Choroid plexus epithelial cell (primary cell): ENCODE measurements at places on chromosomes 5 and 9.

- no peak for DNase-seq
Measured at GRCh38 chr9:126652140-126652582, 38.4 kb downstream of the LMX1B start.

GRCh38 chr5:175691761-175692160 is 33.9 kb downstream of the HRH2 start:
- DNase-seq, result no peak

- DNase-seq, result peak; percentile 79
Measured at GRCh38 chr9:37425298-37425752, 2.8 kb downstream of the GRHPR start.

GRCh38 chr5:110817459-110817858 is 78.7 kb downstream of the SLC25A46 start:
- peak; percentile 58 for DNase-seq

GRCh38 chr9:5609226-5609596 is 19.7 kb upstream of the RIC1 start:
- DNase-seq, result no peak

GRCh38 chr5:107824821-107825220 is 154.1 kb upstream of the EFNA5 start:
- DNase-seq, result no peak

- DNase-seq, result peak; percentile 57
Measured at GRCh38 chr9:15211815-15212495, 95.1 kb downstream of the TTC39B start.

DNA sequence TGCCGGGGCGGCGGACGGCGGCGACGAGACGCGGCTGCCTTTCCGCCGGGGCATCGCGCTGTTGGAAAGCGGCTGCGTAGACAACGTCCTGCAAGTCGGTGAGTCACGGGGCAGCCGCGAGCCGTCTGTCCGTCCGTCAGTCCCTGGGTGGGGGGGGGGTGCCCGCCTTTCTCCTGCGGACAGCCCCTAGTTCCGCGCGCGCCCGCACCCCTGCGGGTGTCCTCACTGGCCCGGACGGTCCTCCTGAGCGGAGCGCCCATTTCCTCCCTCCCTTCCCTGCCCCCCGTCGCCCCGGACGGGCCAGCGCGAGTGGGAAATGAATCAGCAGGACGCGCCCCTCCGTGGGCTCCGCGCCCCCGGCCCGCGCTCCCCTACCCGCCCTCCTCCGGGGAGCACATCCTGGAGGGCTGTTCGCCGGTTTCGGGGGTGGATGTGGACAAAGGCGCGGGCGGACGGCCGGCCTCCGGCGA is 828 bp downstream of the ZSWIM6 start:
- DNase-seq, result peak; percentile 74

DNA sequence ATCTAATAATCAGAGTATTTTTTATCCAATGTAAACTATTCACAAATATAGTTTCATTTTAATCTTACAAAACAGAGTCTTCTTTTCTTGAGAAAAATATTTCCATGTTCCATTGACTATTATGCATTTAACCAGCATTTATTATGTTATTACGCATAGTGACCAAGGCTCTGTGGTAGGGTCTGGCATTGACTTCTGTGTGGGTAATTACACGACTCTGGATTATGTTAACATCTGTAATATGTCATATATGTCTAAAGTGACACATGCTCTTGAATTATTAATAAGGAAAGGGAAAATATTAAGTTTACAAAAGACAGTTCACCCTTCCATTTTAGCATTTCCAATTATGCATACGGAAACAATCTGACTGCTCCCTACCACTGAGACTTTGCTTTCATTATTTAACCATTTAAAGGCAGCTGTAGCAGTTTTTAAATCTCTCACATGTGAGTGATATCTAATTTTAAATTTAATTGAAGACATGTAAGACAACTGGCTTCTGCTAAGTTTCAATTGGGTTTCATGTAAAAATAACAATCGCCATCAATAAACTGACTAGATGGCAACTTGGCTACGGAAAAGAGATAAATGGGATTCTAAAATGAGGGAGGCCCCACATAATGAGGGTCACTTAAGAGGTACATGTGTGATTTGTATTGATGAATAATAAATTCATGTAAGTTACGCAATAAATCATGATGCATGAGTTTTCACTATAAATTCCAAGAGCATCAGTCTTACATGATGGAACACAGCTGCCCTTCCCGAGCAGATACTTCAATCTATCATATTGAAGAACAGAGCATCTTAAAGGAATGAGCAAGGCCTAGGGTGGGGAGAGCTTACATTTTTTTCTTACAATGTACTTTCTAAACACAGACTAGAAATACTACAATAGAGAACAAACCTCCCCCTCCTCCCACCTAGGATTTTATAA is 1056.8 kb downstream of the MAT2B start:
- no peak for DNase-seq

DNA sequence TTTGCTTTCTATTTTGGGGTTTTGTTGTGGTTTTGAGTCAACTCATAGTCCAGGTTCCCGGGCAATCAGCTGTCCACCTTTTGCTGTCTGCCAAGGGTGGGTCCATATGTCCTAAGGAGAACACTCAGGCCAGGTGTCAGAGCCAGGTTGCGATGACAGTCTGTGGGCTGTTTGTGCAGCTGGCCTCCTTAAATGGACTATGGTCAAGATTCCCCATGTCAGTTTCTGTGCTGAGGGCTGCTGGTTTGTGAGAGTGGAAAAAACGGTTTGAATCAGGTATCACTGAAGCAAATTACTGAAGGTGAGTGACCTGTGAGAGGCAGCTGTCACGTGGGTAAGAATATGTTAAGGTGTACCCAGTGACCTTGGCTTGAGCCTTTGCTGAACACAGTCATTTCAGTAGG is 33.0 kb downstream of the SNX30 start:
- DNase-seq, result no peak

DNA sequence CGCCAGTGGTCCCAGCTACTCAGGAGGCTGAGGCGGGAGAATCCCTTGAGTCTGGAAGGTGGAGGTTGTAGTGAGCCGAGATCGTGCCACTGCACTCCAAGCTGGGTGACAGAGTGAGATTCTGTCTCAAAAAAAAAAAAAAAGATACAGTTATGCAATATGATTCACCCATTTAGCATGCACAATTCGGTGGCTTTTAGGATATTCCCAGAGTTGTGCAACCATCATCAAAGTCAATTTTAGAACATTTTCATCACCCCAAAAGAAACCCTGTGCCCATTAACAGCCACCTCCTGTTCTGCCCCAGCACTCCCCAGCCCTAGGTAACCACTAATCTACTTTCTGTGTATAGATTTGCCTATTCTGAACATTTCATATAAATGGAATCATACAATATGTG is 4.3 kb upstream of the DHFR start:
- DNase-seq, result peak; percentile 38

- DNase-seq, result peak; percentile 55
Measured at GRCh38 chr9:95057101-95057500, 260.4 kb downstream of the FANCC start.

- no peak for DNase-seq
Measured at GRCh38 chr9:2192356-2192979, 177.3 kb downstream of the SMARCA2 start.

DNA sequence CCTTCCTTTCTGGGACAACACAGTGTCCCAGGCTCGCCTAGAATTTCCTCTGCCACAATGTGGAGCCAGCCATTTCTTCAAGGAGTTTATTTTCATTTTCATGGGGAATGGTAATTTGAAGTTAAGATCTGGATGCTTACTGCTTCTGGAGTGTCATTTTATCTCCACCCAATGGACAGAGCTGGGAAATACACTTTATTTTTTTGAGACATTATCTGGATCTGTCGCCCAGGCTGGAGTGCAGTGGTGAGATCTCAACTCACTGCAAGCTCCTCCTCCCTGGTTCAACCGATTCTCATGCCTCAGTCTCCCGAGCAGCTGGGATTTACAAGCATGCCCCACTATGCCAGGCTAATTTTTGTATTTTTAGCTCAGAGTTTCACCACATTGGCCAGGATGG is 12.7 kb upstream of the THG1L start:
- peak; percentile 87 for DNase-seq

DNA sequence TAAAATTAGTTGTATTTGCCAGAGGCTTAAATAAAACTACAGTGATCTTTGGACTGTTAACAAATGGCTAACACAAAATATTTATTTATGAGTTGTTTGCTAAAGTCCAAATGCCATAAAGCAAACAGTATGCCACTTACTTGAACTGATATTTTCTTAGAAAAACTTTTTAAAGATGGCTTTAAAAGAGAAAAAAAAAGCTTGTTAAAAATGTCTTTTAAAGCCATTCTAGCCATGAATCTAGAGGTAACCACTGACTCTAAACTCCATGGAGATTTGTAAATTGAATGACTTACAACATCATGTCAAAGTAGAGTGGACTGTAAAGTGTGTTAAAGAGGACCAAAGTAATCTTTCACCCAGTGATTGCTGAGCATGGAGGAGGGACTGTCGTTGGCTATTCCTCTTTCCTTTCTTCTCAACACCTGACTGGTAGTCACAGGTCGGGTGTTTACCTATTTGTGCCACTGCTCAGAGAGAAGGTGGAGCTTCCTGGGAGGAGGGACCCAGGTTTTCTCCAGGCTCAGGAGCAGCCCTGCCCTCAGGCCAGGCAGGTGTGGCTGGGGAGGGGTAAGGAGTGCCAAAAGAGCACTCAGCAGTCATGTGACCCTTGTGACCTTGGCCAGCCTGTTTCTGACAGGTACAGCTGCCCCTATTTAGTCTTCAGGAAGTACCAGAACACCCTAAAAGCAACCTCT is 69.1 kb upstream of the TJP2 start:
- no peak for DNase-seq

- no peak for DNase-seq
Measured at GRCh38 chr5:1751026-1751863, 48.4 kb downstream of the MRPL36 start.

DNA sequence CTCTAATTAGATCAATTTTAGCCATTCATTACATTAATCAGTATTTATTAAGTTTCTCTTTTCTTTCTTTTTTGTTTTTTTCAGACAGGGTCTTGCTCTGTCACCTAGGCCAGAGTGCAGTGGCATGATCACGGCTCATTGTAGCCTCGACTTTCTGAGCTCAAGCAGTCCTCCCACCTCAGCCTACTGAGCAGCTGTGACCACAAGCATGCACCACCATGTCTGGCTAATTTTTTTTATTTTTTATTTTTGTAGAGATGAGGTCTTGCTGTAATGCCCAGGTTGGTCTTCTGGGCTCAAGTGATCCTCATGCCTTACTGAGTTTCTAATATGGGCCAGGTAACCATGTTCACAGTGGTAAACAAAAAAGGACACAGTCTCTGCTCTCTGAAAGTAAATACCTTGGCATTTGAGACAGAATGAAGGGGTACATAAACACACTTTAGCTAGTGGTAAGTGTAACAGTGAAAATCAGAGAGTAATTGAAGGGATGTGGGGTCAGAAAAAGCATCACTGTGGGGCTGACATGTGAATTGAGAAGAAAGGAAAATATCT is 336.3 kb downstream of the ADGRV1 start:
- DNase-seq, result no peak

GRCh38 chr5:116437922-116438578 is 136.6 kb downstream of the SEMA6A start:
- no peak for DNase-seq

GRCh38 chr9:126452106-126452505 is 125.5 kb downstream of the MVB12B start:
- DNase-seq, result no peak

DNA sequence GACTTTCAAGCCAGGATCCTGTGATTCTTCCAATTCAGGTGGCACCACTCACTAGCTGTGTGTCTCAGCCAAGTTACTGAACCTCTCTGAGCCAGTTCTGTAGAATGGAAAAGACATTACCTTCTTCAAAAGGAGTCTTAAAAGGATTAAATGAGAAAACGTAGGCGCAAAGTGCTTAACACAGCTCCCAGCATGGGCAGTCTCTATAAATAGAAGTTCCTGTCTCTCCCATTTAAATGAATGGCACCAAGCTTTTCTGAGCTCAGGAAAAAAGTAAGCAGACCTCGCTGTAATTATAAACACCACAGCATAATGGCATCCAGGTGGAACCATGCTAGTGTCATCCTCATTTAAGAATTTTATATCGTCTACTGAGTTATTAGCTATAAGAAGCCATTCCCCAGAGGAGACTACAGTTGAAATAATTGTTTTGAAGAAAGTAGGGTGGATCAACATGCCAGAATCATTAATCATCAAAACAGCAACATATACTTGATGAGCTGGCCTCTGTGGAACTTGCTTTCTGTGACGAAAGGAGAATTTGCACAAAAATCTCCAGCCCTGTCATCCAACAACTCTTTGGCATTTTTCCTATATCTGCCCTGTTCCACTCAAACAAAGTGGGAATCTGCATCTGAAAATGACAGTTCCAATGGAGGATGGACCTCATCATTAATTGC is 188.9 kb downstream of the SPOCK1 start:
- peak; percentile 94 for DNase-seq

DNA sequence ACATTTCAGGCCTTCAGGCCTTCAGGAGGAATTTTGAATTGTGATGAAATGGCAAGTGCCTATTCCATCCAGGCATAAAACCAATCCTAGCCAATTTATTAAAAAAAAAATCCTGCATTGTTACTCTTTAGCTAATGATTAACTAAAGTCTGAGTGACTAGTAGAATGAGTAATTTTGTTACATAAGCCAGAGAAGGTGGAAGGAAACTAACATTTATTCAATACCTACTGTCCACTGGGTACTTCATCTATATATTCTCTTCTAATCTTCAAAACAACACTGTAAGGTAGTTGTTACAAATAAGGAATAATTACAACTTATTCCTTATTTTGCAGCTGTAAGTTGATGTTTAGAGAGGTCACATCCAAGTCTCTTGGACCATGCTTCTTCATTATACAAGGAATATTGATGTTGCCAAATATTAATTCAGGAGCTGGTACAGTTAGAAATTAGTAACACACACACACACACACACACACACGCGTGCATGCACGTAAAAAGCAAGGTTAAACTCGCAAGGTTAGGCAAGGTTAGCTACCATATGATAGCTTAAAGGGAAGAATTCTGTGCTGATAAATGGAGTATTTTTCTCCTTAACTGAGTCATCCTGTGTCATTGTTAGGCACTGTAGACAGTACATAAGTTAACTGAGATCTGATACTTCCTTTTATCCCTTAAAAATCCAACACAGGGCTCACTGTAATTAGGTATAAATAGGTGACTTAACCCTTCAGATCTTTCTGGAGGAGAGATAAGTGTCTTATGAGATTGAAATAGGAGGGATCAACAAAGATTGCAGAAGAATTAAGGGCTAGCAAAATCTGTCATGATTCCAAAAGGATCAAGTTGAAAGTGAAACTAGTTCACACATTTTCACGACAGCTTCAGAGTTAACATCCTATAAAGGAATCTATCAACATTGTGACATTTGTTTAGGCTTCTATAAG is 596.9 kb downstream of the PDE4D start:
- DNase-seq, result peak; percentile 66

- DNase-seq, result no peak
Measured at GRCh38 chr5:138344887-138345622, 7.0 kb downstream of the FAM53C start.

DNA sequence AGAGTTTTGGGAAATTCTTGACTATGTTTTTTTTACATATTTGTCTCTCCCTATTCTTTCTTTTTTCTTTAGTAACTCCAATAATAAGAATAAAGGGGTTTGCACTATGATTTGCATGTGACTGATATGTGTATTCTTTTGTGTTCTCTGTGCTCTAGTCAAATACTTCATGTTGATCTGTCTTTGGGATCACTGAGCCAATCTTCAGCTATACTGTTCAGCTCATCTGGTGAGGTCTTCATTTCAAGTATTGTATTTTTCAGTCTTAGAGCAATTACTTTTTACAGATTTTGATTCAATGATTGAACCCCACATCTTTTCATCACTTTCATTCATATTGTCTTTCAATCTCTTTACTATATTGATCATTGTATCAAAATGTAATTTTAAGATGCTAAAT is 58.1 kb upstream of the TAF11L2 start:
- no peak for DNase-seq
